ENCODE measurements at places on chromosomes 1 and 21. TPM values are rescaled to one million over a fixed set of nuclear protein-coding genes. Genes with fewer than 3 reads are reported as not detected.

Gene TRAPPC10
- total RNA-seq: 44.8 TPM

Gene GCSAML
- 2.4 TPM for total RNA-seq

Gene PALMD
- not detected for total RNA-seq

Gene NUDT17
- 2.1 TPM for total RNA-seq

Gene DHCR24
- total RNA-seq: 66.8 TPM

Gene ADAMTSL4
- total RNA-seq: 0.34 TPM

Gene SETD4
- total RNA-seq: 18.8 TPM

GRCh38 chr1:10665930-10666850 lies 130.3 kb downstream of the CASZ1 start:
- no peak for DNase-seq

DNA sequence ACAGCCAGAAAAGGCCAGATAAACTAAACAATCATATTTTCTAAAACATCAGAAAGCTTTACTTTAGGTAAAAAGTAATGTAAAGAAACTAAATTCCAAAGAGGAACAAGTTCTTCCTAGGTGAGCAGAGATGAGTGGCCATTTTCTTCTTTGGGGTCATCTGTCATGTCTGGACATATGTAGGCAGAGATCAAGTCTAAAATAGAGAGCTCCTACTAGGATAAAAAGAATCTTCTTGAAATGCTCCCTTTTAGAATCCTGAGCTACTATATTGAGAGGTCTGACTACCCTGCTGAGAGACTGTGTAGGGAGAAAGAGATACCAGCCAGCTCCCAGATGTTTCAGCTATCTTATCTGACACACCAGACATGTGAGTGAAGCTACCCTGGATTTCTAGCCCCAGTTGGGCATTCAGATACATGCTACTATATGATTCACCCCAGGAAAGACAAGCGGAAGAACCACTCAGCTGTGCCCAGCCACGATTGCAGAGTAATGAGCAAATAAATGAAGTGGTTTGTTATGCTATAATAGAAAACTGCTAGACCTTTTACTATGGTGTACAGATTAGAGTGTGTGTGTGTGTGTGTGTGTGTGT lies 80.1 kb downstream of the TTLL7 start:
- no peak for DNase-seq

GRCh38 chr1:10457875-10458274 lies 8.0 kb downstream of the CORT start:
- DNase-seq: no peak

GRCh38 chr1:36884029-36884701 lies 150.2 kb downstream of the GRIK3 start:
- DNase-seq: no peak

DNA sequence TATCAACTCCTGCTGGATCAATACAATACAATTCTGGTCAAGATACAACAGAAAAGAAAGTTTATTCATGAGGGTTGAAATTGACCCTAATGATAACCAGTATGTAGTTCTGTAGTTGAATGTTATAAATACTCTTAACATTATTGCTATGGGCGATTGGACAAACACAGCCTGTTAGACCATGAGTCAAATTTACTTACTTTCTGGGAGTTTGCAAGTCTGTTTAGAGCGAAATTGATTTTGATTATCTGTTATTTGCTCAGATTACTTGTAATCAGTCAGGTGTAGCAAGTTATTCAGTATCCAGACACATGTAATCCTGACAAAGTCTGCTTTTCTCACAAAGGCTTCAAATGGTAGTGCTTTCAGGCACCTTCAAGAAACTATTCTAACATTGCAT lies 216.6 kb upstream of the B3GALT2 start:
- no peak for DNase-seq

DNA sequence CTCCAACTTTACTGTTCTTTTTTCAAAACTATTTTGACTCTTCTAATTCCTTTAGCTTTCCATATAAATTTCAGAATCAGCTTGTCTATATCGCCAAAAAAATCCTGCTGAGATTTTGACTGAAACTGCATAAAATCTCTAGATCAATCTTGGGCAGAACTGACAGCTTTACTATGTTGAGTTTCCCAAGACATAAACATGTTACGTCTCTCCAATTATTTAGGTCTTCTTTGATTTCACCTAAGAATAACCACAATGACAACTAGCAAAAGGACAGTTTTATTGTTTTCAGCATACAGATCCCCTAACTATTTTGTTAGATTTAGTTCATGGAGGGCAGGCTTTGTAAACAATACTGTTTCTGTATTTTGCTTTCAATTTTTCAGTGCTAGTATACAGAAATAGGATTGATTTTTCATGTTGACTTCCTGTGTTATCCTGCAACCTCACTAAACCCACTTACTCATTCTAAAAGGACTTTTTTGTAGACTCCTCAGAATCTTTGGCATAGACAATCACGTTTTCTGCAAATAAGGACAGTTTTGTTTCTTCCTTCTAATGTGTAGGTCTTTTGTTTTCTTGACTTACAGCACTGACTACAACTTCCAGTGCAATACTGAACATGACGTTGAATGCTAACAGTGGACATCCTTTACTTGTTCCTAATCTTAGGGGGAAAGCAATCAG lies 63.4 kb downstream of the NPHP4 start:
- DNase-seq: no peak

GRCh38 chr1:181608948-181609347 lies 125.6 kb downstream of the CACNA1E start:
- DNase-seq: no peak

GRCh38 chr1:159973350-159973940 lies 19.4 kb upstream of the SLAMF9 start:
- no peak for DNase-seq

- no peak for DNase-seq
Measured at GRCh38 chr1:55131801-55132200, 83.4 kb downstream of the USP24 start.

- DNase-seq: no peak
Measured at GRCh38 chr1:44423591-44424537, 18.8 kb downstream of the RNF220 start.
